ENCODE measurements at places on chromosomes 4 and X.

DNA sequence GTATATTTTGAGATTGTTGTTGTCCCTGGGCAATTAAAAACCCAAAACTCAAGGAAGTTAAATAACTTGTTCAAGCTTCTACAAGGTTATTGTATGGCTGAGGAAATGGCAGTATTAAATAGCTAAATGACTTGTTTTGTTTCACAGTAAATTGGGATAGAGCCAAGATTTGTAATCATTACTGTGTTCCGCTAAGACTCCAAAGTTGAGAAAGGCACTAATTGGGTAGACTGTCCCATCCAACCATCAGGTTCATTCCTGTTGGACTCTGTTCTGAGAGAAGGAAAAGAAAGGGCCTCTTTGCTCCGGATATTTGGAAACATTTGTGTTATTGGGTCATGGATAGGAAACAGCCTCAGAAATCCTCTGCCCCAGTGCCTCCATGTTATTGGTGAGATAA, 82.2 kb downstream of the DCLK2 start:
- H3K4me1 ChIP-seq: peaks cover 12% of the 10 kb centered on the region
- peak; percentile 75 for DNase-seq
- peak overlapping the region; percentile 3 for H3K27ac ChIP-seq
- H3K36me3 ChIP-seq: no peaks in the 10 kb centered on the region
- H3K4me3 ChIP-seq: no peak overlapping the region
- H3K27me3 ChIP-seq: no peaks in the 10 kb centered on the region

DNA sequence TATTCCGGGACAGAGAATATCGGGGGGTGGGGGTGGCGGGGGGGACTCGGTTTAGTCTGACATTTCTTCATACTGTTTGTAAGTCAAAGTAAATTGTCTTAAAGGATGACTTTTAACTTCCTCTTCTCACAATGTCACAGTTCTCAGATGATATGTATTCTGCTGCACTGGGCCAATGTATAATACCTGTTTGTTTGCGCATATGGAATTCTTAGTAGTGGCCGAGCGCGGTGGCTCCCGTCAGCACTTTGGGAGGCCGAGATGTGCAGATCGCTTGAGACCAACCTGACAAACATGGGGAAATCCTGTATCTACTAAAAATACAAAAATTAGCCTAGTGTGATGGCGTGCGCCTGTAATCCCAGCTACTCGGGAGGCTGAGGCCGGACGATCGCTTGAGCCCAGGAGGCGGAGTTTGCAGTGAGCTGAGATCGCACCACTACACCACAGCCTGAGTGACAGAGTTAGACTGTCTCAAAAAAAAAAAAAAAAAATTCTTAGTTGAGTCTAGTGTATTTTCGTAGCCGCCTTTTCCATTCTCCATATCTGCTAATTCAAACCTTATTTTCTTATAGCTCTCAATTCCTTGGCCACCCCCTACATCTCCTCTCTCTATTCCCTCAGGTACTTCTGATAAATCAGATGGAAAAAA, 851 bp downstream of the POLR2B start:
- H3K36me3 ChIP-seq: peaks cover 5% of the 10 kb centered on the region
- peak overlapping the region; percentile 100 for H3K27ac ChIP-seq
- H3K27me3 ChIP-seq: no peaks in the 10 kb centered on the region
- peak overlapping the region; percentile 93 for H3K4me3 ChIP-seq
- DNase-seq: peak; percentile 44

DNA sequence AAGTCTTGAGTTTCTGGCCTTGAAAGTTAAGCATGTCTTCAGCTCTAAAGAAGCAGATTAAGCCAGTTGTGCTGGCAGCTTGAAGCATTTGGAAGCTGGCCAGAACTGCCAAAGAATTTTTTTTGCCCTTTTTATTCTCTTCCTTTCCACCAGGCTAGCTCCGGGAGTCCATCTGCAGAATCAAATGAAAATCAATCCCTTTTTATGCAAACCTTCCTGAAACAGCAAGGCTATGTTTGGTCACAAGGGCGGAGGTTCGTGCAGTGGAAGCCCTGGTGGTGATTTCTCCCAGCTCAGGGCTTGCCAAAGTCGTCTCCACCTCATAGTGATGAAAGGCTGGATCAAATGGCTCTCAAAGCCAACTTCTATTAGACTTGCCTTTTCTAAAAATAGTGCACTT, 21.6 kb upstream of the C4orf54 start:
- H3K27me3 ChIP-seq: no peaks in the 10 kb centered on the region
- no peaks in the 10 kb centered on the region for H3K36me3 ChIP-seq
- DNase-seq: no peak
- no peaks in the 10 kb centered on the region for H3K4me1 ChIP-seq

GRCh38 chr4:1096841-1097240, 16.5 kb downstream of the RNF212 start:
- H3K4me1 ChIP-seq: no peaks in the 10 kb centered on the region
- no peaks in the 10 kb centered on the region for H3K27me3 ChIP-seq
- DNase-seq: no peak

GRCh38 chr4:182188622-182189021, 54.6 kb upstream of the TENM3 start:
- no peak overlapping the region for H3K27ac ChIP-seq
- H3K4me1 ChIP-seq: no peaks in the 10 kb centered on the region
- no peaks in the 10 kb centered on the region for H3K36me3 ChIP-seq
- no peaks in the 10 kb centered on the region for H3K27me3 ChIP-seq
- no peak for DNase-seq

DNA sequence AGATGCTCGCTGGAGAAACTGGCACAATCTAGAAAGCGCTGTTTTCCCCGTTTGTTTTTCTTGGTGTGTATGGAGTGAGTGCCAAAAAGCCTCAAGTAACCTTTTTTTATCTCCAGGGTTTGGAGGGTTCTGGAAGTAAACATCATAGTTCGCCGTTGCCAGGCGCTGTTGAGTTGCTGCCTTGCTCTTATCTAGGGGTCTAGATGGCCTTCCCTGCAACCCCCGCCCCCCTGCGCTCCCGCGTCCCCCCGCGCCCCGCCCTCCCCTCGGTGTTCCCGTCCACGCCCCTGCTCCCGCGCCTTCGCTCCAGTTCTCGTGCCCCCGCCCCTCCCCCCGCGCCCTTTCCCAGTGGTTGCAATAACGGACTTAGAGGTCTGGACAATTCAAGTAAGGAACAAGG, 555 bp upstream of the GCNA start:
- H3K36me3 ChIP-seq: peaks cover 2% of the 10 kb centered on the region
- H3K4me3 ChIP-seq: no peak overlapping the region
- H3K27ac ChIP-seq: no peak overlapping the region

- H3K36me3 ChIP-seq: no peaks in the 10 kb centered on the region
- no peak overlapping the region for H3K27ac ChIP-seq
- no peak for DNase-seq
- H3K4me1 ChIP-seq: no peaks in the 10 kb centered on the region
- no peaks in the 10 kb centered on the region for H3K27me3 ChIP-seq
These were observed 23.0 kb downstream of the FAM53A start for GRCh38 chr4:1660948-1661677.

DNA sequence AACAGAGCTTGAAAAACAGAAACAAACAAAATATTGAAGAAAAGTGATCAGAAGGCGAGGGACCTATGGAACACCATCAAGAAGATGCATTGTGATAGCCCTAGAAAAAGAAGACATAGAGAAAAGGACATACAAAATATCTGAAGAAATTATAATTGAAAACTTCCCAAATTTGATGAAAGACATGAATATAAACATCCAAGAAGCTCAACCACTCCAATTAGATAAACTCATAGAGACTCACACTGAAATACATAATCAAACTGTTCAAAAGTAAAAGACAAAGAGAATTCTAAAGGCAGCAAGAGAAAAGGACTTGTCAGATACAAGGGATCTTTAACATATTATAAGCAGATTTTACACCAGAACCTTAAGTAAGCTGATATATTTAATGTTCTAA, 869.8 kb downstream of the PCDH18 start:
- H3K4me1 ChIP-seq: no peaks in the 10 kb centered on the region
- H3K36me3 ChIP-seq: no peaks in the 10 kb centered on the region
- H3K4me3 ChIP-seq: no peak overlapping the region
- no peak for DNase-seq
- no peak overlapping the region for H3K27ac ChIP-seq
- no peaks in the 10 kb centered on the region for H3K27me3 ChIP-seq

DNA sequence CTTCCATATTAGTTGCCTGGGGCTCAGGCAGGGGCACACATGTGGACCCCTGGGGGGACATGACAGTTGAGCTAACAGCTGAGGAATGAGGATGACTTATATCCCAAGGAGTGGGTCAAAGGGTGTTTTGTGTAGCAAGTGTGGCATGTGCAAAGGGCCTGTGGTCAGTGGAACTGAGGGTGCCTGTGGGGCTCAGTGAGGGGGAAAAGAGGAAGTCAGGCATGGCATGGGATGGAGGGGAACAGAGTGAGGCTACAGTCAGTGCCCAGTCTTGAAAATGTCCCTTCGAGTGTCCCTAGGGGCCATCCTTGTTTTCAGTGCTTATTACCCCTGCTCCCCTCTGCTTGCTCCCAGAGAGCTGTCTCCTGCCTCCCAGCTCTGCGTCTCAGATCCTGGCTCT, 64.3 kb upstream of the CD99 start:
- no peaks in the 10 kb centered on the region for H3K4me1 ChIP-seq
- DNase-seq: no peak
- H3K4me3 ChIP-seq: no peak overlapping the region
- no peak overlapping the region for H3K27ac ChIP-seq
- H3K36me3 ChIP-seq: peaks cover 16% of the 10 kb centered on the region

DNA sequence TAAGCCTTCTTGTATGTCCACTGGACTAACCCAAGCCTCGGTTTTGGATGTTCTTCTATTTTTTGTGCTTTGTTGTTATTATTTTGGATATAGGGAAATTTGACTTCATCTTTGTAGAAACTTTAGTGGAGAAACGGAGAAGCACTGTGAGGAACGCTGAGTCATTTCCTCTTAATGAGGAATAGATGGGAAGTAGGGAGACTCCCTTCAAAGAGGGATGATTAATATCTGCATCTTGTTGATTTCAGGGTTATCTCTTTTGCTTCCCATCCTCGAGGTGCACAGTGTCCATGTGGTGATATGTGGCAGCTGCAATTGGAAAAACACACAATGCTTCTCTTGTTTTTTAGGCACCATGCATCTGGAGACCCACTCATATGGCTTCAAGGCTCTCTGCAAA, 1147.9 kb downstream of the NLGN4X start:
- H3K27me3 ChIP-seq: no peaks in the 10 kb centered on the region
- no peaks in the 10 kb centered on the region for H3K4me1 ChIP-seq
- no peak for DNase-seq
- H3K27ac ChIP-seq: no peak overlapping the region
